Right ventricle myocardium superior (tissue), 1 donor: ENCODE measurements at places on chromosomes 5 and 9.
A peak's percentile ranks its signal among the peaks of the same experiment; 100 is the strongest.

GRCh38 chr9:83934569-83935275 is 13.5 kb upstream of the KIF27 start:
- no peak for DNase-seq

DNA sequence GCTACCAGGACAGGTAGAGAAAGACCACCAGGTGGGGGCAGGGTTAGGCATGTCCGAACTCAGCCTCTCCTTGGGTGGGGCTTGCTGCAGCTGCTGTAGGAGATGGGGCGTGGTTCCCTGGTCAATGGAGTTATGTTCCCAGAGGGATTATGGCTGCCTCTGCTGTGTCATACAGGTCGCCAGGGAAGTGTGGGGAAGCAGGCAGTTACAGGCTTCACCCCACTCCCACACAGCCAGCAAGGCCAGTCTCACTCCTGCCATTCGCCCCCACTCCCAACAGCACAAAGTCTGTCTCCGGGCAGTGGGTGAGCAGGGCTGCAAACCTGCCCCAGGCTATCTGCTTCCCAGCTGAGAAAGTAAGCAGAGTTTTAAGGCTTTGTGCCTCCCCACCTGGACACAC is 20.0 kb upstream of the CEP72 start:
- DNase-seq = no peak

- DNase-seq = peak; percentile 88
These were observed 165.3 kb downstream of the BNC2 start for GRCh38 chr9:16705111-16705604.

- no peak for DNase-seq
These were observed 62.7 kb downstream of the RXRA start for GRCh38 chr9:134388976-134389375.

- DNase-seq = no peak
These were observed 188.5 kb upstream of the NREP start for GRCh38 chr5:111945535-111945934.

GRCh38 chr5:110250355-110250754 is 476.1 kb downstream of the TMEM232 start:
- no peak for DNase-seq

- DNase-seq = no peak
These were observed 8.4 kb upstream of the AMACR start for GRCh38 chr5:34016222-34016621.

DNA sequence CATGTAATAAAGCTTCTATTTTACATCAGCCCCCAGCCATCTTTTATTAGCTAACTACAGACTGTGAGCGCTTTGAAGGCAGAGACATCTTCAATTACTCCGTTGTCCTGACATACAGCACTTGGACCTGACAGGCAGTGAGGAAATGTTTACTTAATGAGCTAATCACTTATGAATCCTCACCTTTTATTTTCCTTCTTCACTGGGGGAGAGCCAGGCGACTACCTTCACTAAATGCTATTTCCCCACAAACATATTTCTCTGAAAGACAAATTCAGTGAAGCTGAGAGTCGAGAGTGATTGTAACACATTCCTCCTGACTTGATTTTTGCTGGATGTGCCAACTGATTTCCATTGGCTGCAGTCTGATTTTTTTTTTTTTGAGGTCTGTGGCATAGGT is 192.1 kb upstream of the CLINT1 start:
- DNase-seq = no peak

DNA sequence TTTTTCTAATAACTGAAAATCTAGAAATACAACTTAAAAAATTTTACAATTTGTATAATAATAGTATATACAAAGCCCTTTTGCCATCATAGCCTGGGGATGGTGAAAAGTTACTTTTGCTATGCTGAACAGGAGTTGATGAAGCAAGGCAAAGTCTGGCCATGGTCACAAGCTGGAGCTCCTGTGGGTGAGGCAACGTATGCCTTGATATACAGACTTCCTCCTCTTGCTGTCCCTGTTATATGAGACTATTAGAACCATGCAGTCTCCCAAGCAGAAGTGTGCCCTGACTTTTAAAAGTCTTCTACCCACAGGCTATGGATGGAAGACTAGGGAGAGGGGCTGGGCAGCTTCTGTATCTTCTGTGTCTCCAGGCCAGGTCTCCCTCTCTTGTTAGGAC is 15.7 kb downstream of the FAM151B start:
- no peak for DNase-seq

DNA sequence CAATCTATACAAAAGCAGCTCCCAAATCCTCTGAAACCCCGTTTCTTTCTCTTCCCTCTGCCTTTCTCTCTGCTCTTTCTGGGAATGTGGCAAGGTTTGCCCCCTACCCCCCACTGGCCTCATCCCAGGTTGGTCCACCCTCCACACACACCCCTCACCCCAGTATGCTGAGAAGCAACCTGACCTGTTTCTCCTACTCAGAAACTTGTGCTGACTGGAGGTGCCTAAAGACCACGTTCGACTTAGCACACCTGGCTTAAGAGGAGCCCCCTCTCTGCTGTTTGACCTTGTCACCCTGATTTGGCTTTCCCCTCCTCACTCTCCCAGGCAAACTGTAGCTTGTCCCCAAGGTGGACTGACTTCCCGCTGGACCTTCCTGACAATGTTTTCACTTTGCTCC is 1.1 kb upstream of the SEPTIN8 start:
- DNase-seq = no peak

- no peak for DNase-seq
These were observed 247.1 kb upstream of the PRR16 start for GRCh38 chr5:120217001-120217400.

- no peak for DNase-seq
These were observed 508.4 kb downstream of the NFIB start for GRCh38 chr9:13805546-13805945.

DNA sequence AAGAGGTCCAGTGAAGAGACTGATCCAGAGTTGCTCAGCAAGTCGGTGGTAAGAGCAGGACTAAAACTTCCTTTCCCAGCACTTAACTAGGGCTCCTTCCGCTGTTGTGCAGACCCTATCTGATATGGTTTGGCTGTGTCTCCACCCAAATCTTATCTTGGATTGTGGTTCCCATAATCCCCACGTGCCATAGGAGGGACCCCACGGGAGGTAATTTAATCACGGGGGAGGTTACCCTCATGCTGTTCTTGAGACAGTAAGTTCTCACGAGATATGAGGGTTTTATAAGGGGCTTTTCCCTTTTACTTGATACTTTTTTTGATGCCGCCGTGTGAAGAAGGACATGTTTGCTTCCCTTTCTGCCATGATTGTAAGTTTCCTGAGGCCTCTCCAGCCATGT is 221.9 kb upstream of the GLRA1 start:
- no peak for DNase-seq

- no peak for DNase-seq
These were observed 104.0 kb downstream of the COL23A1 start for GRCh38 chr5:178486239-178486641.

DNA sequence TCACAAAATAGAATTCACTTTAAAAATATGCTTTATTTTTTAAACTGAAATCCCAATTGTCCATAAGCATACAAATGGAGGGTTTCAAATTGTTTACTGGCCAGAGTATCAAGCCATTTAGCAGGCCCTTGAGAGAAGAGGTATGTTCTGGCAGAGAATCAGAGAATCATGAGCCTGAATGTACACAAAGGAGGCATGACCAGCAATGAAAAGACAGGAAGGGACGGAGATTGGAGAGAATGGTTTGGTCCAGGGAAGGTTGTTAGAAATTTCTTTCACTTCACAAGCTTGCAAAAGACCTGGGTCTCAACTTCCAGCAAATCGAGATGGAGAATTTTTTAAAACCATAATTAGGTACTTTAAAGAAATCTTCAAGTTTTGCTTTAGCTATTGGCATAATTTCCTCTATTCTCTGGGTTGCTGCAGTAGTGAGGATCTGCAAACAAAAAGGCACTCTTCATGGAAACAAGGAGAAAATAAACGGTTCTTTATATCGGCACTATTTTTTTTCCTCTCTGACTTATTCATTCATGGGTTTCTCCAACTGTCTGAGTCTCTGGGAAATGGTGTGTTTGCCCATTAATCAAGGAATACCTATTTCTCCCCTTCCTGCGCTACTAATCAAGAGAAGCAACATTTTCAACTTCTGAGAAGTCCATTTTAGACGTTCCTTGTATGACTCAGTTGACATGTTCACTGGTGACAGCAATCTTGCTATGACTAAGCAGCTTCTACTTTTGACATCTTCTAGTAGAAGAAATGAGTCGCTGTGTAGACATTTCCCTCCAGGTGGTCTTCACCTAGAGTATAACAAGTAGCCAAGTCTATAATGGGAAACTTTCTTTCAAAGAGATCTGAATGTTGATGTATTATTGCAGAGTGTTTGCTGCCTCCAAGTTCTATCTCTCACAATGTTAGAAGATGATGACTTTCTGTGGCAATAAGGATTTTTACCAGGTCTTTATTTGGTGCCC is 23.1 kb upstream of the ERCC6L2 start:
- DNase-seq = no peak

DNA sequence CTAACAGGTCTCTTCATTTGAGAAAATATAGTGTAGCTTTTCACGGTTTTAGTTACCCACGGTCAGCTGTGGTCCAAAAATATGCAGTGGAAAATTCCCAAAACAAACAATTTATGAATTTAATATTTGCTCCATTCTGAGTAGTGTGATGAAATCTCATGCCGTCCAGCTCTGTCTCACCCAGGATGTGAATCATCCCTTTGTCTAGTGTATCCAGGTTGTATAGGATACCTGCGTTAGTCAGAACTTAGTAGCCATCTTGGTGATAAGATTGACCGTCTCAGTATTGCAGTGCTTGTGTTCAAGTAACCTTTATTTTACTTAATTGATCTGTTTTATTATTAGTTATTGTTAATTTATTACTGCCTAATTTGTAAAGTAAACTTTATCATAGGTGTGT is 41.1 kb downstream of the NDUFS4 start:
- no peak for DNase-seq

- DNase-seq = no peak
These were observed 319.3 kb upstream of the RPS23 start for GRCh38 chr5:82597437-82597836.

DNA sequence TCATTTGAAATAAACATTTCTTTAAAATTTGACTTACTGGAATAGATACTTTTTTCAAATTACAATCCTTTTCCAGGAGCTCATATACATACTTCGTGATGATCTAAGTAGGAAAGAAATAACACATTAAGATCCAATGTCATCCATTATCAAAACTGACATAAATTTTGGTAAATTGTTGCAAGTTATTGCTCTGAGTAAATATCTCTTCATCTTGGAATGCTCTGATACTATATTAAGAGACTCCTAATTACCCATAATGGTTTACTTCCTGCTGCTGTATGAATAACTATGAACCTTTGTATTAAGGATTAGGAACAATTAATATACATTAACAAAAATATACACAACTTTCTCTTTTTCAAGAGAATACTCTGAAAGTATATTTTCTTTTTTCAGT is 223.0 kb upstream of the POU5F2 start:
- no peak for DNase-seq

DNA sequence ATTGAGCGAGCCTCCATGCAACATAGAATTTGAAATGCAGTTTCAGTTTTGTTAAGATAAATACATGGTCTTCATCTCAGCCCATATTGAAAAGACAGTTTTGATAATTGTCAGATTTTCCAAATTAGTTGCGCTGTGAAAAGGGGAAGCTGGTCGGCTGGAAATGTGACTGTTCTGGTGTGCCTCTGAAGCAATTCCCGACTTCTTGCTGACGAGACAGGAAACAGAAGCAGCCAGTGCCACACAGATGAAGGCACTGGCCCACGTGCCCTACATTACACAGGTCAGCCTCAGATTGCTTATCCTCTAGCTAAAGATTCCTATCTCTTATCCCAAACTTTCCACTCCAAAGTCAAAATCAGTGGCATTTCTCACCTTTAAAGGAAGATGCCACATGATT is 214.1 kb upstream of the TLE4 start:
- DNase-seq = peak; percentile 43

GRCh38 chr5:131323378-131323777 is 59.5 kb downstream of the CDC42SE2 start:
- no peak for DNase-seq

GRCh38 chr9:35650341-35651158 is at the start of gene SIT1:
Gene SIT1 (minus strand): TSS chr9:35650931. CDS start chr9:35650853, 78 bp downstream.
- DNase-seq = no peak

DNA sequence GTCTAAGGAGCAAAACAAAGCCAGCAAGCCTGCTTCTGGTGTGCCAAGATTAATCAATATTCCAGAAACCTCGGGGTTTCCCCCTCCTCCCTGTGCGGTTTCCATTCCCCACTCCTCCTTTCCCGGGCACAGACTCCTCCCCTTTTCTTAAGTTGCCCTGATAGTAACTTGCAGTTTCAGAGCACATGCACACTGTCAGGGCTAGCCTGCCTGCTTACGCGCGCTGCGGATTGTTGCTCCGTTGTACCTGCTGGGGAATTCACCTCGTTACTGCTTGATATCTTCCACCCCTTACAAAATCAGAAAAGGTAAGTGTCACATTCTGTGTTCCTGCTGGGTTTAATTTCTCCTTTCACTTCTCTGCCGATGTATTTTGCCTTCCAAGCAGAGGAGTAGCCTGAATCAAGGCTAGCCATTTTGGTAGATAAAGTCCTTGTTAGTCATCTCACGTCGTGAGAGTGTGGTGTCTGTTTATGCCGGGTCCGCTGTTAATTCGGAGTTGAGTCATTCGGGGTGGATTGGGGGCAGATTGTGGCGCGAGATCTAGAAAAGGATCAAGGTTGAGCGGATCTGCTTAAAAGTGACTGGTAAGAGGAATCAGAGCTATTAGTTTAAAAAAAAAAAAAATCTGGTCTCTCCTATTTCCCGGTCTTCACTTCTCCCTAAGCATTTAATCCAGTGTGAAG is at the start of gene SLC1A3:
SLC1A3 (plus strand) TSS at position 179 of the 686 bp plus-strand sequence. CDS start 1,818 bp downstream, outside the sequence.
- DNase-seq = peak; percentile 66

DNA sequence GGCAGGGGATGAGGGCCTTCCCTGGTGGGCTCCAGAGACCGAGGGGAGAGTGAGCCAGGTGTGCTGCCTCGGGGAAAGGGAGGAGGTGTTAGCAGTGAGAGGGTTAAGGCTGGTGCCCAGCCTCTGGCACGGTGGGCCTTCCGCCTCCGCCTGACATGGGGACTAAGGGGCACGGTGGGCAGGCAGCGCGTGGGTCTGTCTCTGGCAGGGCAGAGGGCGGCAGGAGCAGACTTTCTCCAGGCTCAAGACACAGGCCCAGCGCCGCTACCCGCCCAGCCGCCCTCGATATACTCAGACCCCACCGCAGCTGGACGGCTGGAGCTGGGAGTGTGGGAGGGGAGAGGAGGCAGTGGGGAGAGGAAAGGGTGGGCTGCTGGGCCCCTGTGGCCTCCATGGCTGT is 14.9 kb upstream of the FRMPD1 start:
- DNase-seq = no peak

DNA sequence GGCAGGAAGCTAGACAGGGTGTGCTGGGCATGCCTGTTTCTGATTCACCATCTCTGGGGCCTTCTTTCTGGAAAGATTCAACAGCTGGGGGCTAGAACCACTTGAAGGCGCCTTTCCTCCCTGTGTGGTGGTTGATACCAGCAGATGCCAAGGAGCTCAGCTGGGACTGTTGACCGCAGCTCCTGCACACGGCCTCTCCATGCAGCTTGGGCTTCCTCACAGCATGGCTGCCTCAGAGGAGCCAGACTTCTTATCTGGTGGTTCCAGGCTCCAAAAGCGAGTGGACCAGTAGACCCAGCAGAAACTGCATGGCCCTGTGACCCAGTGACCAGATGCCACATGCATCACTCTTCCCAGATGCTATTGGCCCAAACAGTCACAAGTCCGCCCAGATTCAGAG is 74.7 kb upstream of the COL5A1 start:
- DNase-seq = peak; percentile 4

- no peak for DNase-seq
These were observed 46.6 kb downstream of the ANGPTL2 start for GRCh38 chr9:127075624-127076372.
